Stimulated activated CD8-positive, alpha-beta memory T cell treated with anti-CD3 and anti-CD28 coated beads, Interleukin-4, amount 100 ng/mL, for 4 hours (primary cell): ENCODE measurements at places on chromosomes 5 and 9.

- DNase-seq: no peak
Measured at GRCh38 chr9:131257266-131258025, 18.9 kb downstream of the FAM78A start.

DNA sequence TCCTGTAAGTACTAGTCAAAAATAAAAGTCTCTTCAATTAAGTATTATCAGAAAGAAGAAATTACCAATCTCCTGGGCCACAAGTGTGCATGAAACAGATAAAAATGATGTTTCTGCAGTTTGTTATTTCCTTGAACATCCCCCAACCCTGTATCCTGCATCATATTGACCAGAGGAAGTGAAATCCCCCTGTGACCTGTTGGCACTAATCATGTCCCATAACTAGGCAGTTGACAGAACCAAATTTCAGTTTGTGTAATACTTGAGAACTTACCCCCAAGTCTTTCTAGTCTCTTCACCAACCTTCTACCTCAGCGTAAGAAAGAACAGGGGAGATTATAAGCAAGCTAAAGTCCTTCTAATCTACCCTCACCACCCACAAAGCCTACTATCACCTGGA, 368.2 kb upstream of the PDE4D start:
- no peak for DNase-seq

GRCh38 chr5:102998224-102998623, 121.7 kb downstream of the GIN1 start:
- DNase-seq: no peak

DNA sequence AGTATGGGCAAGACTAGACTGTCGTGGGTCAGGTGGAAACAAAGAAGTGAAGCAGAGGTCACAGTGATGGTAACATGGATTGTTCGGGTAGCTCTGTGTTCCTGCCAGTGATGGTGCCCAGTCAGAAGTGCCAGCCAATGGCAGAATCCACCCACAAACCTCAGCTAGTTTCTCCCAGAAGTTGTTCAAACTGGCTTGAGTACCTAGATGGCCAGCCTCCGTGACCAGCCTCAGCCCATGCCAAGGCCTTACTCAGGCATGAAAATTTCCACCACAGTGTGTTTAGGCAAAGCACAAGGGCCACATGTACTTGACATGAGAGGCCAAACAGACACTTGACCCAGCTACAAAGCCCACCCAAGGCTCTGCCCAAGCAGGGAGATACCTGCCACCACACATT, 19.4 kb upstream of the BTNL9 start:
- DNase-seq: no peak

DNA sequence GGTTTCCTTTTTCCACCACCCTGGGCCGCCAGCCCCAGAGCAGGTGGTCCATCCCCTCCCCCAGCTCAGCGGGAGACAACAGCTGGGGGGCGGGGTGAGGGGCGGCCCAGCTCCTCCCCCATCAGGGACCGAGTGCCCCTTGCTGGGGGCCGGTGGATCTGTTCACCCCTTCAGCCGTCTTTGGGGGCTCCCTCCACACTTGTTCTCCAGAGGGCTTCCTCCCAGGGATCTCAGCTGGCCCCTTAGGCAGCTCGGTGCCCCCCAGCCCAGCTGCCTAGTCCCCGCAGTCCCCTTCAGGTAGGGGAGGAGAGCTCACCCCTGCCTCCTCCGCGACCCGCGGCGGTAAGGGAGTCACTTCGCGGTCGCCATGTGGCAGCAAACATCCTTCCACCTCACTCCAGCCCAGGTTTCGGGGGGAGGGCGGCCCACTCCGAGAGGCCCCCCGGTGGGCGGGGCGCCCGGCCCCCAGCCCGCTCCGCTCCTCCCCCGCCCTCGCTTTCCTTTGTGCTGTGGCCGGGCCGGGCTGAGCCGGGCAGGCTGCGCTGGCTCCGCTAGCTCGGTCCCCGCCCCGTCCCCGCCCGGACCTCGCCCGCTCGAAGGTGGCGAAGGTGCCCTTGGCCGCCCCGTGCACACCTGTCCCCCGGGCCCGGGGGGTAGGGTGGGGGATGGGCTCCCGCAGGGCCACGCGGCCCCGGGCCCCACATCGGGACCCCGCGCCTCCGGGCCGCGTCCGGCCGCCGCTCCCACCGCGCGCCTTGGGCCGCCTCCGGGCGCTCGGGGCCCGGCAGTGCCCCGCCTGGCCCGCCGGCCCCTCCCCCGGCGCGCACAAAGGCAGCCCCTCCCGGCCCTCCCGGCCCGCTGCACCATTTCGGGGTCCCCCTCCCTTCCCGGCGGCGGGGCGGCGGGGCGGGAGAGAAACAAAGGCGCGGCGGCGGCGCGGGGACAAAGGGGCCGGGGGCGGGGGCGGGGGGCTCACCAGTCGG, 683 bp downstream of the DBN1 start:
- DNase-seq: peak; percentile 67

GRCh38 chr5:179273073-179273435, 72.2 kb downstream of the ADAMTS2 start:
- no peak for DNase-seq

DNA sequence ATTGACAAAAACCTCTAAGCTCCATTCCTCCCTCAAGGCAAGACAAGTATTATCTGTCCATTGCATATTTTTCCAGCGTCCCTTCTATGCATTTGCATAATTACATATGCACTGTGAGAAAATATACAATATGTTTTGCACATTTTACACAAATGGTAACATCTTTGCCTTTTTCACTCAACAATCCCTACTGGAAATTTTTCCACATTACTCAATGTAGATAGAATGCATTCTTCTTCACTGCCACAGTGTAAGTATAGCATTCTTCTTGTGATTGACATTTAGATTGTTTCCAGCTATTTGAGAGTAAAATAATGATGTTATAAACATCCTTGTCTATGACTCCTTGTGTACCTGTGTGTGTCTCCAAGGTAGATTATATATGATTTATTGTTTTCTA, 205.0 kb downstream of the SLIT3 start:
- DNase-seq: no peak

DNA sequence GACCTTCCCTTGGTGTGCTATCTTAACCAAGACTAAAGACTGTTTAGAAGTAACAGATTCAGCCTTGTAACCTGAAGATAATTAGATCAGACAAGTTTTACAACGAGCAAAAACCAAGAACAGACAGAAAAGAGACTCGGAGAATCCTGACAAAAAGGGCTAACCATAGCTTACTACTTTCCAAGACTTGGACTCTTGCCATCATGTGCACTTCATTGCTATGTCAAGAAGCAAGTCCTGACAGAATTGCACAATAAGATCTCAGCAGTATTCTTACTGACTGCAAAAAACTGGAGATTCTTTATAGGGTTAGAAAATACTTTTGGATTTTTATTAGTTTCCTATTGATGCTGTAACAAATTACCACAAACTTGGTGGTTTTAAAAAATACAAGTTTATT, 1539.0 kb upstream of the NUDT12 start:
- DNase-seq: no peak
